ENCODE measurements at places on chromosomes 5 and 9.

- DNase-seq: no peak
Observed at GRCh38 chr9:89445801-89446251, 52.1 kb downstream of the SEMA4D start.

- no peak for DNase-seq
Observed at GRCh38 chr5:17373406-17373805, 124.6 kb upstream of the TAF11L2 start.

DNA sequence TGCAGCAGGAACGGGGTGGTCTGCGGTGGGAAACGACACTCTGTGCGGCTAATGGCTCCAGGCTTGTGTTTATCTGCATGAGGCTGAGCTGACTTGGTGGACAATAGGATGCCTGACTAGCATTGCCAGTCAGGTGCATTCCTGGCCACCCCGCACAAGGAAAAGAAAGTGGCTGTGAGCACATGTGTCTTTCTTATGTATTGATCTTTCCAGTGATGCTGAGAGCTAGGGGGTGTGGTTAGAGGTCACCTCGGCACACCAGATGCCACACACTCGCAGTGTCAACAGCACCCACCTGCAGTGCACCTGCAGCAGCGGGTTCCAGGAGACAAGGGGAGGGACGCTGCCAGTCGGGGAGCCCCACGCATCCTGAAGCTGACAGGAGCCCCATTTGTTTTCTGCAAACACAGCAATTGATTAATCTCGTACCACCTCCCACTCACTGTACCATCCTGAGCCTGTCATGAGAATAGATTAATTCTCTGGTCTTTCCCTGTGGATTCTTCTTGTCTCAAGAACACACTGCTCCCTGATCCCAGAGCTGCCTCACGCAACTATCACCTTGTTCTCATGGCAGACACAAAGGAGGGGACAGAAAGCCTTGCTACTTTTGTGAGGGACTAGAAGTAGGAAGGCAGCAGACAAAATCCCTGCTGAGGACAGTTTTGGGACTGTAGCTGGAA is 251.7 kb upstream of the WWC1 start:
- no peak for DNase-seq

- DNase-seq: no peak
Observed at GRCh38 chr9:28092981-28093936, 520.0 kb upstream of the C9orf72 start.

- DNase-seq: no peak
Observed at GRCh38 chr5:119161430-119161829, 90.5 kb downstream of the DMXL1 start.

GRCh38 chr5:132224716-132225115 is 2.9 kb downstream of the P4HA2 start:
- peak; percentile 22 for DNase-seq

GRCh38 chr9:33220681-33221567 is 19.0 kb upstream of the SPINK4 start:
- DNase-seq: no peak

DNA sequence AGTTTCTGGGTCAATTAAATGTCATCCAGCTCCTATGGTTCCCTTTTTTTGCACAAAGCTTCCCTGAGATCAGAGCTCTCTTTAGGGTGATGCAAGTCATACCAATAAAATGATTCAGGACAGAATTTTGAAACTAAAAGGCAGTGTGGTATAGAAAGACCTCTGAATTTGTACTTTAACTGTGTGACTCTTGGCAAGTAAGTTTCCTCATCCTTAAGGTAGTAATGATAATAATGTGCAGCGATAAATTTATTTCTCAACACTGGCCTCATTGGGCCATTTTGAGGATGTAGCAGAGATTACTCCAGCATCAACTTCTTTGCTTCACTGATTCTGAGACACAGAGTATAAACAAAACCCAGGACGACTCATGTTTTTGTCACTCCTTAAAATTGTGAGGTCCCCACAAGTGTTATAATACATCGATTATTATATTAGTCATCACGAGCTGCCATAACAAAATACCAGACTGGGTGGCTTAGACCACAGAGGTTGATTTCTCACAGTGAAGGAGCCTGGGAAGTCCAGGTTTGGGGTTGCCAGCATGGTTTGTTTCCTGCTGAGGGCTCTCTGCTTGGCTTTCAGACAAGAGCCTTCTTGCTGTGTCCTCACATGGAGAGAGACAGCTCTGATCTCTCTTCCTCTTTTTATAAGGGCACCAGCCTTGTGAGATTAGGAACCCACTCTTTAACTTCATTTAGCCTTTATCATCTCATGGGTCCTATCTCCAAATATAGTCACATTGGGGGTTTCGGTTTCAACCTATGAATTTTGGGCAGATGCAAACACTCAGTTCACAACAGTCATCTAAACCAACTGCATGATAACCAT is 293.0 kb downstream of the ZNF608 start:
- DNase-seq: peak; percentile 89

GRCh38 chr5:104778-105296 is 12.9 kb downstream of the PLEKHG4B start:
- no peak for DNase-seq

DNA sequence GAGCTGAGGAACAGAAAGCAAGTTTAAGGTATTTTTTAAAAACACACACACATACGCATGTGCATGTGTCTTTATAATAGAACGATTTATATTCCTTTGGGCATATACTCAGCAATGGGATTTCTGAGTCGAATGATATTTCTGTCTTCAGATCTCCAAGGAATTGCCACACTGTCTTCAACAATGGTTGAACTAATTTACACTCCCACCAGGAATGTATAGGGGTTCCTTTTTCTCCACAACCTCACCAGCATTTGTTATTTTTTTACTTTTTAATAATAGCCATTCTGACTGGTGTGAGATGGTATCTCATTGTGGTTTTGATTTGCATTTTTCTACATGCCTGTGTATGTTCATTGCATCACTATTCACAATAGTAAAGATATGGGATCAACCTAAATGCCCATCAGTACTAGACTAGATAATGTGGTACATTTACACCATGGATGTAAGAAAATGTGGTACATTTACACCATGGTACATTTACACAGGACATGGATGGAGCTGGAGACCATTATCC is 60.3 kb upstream of the MAP3K1 start:
- DNase-seq: no peak

GRCh38 chr5:163912046-163912445 is 406.6 kb downstream of the MAT2B start:
- DNase-seq: no peak

GRCh38 chr5:63686938-63687337 is 275.3 kb downstream of the HTR1A start:
- DNase-seq: no peak

- no peak for DNase-seq
Observed at GRCh38 chr5:173916233-173916632, 28.1 kb downstream of the CPEB4 start.

- DNase-seq: peak; percentile 38
Observed at GRCh38 chr5:126481243-126481642, 58.0 kb downstream of the GRAMD2B start.

DNA sequence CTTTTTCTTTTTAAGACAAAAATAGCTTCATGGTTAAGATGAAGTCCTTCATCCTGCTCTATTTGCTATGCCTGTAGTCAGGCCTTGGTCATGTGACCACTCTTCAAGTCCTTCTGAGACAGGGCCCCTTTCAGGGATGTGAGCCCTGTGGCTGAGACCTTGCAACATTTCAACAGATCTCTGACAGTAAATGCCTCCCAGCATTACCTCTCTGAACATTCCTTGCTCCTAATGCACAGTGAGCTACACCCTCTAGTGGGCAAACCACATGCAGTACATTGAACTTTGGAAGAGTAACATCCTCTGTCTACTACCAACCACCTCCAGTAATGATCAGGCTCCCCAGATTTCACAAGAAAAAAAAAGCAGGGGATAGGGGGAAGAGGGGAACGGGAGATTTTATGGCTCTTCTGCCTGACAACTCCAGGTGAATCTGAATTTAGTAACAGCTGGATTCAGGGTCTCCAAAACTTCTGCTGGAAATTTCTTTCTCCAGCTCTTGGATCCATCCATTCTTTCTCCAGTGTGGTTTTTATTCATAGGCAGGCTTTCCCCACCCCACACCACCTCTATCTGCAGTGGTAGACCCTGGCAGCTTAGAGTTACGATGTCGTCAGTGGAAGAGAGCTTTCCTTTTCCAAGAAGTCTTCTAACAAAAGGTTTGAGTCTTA is 8.9 kb upstream of the FBXO38 start:
- DNase-seq: peak; percentile 62

DNA sequence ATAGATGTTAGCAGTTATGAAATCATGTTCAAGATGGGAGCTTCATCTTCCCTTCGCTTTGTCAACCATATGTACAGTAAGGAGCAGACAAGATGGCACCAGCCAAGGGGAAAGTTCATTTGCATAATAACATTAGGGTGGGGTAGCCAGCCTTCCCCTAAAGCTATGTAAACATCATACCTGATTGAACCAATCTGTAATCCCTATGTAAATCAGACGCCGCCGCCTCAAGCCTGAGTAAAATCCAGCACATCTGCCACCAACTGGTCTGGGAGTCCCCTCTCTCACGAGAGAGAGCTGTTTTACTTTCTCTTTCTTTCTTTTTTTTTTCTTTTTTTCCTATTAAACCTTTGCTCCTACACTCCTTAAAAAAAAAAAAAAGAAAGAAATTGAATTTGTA is 30.8 kb upstream of the REEP2 start:
- no peak for DNase-seq

- no peak for DNase-seq
Observed at GRCh38 chr5:1722877-1723276, 76.8 kb downstream of the MRPL36 start.

DNA sequence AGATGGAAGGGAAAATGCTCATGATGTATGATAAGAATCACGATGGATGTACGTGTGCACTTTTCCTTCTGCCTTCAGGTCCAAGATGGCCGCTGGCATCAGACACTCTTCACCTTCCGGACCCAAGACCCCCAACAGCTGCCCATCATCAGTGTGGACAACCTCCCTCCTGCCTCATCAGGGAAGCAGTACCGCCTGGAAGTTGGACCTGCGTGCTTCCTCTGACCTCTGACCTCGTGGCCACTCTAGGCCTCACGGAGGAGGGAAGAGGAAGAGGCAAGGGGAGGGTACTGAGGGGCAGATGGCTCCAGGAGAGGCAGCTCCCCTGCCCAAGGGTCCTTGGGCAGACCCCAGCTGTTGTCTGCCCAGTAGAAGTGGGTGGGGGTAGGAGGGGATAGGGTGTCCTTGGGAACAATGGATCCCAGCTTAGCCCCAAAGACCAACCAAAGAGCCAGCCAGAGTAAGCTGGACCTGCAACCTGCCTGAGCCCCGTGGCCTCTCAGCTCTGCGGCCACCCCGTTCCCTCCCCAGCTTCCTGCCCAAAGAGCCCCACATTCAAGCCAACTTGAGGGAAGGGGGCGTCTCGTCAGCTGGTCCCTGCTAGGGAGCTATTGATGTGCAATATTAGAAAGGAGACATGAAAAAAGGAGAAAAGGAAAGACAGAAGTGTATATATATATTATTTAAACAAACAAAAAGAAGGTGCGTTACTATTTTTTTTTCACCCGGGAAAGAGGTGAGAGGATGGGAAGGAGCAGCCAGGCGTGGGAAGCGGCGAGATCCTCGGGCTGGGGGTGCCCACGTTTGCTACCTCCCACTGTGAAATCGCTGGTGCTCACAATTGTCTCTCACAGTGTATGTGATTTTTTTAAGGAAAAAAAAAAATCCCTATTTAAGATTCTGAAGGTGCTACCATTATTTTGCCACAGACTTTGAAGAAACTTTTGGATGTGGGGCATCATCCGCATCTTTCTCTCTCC is 12.1 kb upstream of the ORM1 start:
- no peak for DNase-seq

GRCh38 chr9:34317436-34317835 is 11.6 kb downstream of the KIF24 start:
- DNase-seq: no peak

DNA sequence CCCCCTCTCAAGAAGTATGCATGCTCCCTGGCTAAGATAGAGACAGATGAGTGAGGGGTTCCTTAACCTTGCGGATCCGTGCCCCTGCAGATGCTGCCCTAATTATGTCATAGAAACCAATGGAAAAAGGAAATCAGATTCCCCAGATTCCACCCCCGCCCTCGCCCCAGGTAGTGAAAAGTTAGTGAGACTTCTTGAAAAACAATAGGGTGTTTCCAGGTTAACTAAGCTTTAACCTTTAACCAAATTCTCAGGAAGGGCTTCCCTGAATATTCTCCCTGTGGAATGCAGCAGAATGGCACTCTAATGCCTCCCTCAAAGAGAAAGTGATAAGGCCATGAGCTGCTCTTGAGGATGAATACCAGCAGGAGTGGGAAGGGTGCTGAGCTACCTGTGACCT is 116.0 kb upstream of the RANBP3L start:
- no peak for DNase-seq

DNA sequence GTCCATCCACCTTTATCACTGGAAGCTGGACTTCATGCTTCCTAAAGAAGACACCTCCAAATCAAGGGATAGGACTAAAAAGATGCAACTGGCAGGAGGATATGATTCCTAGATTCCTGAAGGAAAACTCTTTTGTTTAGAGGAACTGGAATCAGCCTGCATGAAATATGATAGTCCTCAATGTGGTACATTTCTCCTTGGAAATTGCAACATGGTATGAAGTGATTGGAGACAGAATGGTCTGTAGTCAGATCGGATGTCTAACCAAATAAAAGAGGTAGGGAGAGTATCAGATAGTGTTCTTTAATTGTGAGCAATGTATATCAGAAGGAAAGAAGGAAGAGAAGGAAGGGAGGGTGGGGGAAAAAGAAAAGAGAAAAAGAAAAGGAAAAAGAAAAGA is 116.1 kb upstream of the FSTL4 start:
- no peak for DNase-seq

GRCh38 chr5:173659423-173659822 is 43.0 kb upstream of the BOD1 start:
- DNase-seq: no peak

GRCh38 chr5:443239-444151 is 519 bp downstream of the EXOC3 start:
- DNase-seq: no peak

DNA sequence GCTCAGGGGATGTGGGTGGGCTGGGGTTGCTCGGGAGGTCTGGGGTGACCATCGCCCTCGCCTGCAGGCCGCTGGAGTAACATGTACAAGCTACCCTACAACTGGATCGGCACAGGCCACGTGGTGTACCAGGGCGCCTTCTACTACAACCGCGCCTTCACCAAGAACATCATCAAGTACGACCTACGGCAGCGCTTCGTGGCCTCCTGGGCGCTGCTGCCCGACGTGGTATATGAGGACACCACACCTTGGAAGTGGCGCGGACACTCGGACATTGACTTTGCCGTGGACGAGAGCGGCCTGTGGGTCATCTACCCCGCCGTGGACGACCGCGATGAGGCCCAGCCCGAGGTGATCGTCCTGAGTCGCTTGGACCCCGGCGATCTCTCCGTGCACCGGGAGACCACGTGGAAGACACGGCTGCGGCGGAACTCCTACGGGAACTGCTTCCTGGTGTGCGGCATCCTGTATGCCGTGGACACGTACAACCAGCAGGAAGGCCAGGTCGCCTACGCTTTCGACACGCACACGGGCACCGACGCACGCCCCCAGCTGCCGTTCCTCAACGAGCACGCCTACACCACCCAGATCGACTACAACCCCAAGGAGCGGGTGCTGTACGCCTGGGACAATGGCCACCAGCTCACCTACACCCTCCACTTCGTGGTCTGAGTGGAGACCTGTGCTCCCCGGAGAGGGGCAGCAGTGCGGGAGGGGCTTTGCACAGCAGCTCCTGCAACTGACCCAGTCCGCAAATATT is 33.0 kb downstream of the OLFML2A start:
- no peak for DNase-seq

- DNase-seq: peak; percentile 84
Observed at GRCh38 chr5:143506836-143507552, 103.5 kb upstream of the NR3C1 start.

- no peak for DNase-seq
Observed at GRCh38 chr9:76138360-76138759, 247.9 kb downstream of the PCSK5 start.

GRCh38 chr5:168890816-168891812 is 311.9 kb upstream of the PANK3 start:
- DNase-seq: no peak
